ENCODE measurements at places on chromosomes 11 and 22. TPM values are rescaled to one million over a fixed set of nuclear protein-coding genes. Genes with fewer than 3 reads are reported as not detected.

Gene DEPDC7
- 0.55 TPM for total RNA-seq

Gene GRK3
- 3.8 TPM for total RNA-seq

Gene OTOG
- not detected for total RNA-seq

GRCh38 chr22:47686594-47687345 lies 924.3 kb downstream of the TBC1D22A start:
- DNase-seq = no peak
- H3K27me3 ChIP-seq = peaks cover 50% of the 10 kb centered on the region
- no peak overlapping the region for H3K4me3 ChIP-seq
- no peaks in the 10 kb centered on the region for H3K36me3 ChIP-seq
- no peak overlapping the region for H3K27ac ChIP-seq

DNA sequence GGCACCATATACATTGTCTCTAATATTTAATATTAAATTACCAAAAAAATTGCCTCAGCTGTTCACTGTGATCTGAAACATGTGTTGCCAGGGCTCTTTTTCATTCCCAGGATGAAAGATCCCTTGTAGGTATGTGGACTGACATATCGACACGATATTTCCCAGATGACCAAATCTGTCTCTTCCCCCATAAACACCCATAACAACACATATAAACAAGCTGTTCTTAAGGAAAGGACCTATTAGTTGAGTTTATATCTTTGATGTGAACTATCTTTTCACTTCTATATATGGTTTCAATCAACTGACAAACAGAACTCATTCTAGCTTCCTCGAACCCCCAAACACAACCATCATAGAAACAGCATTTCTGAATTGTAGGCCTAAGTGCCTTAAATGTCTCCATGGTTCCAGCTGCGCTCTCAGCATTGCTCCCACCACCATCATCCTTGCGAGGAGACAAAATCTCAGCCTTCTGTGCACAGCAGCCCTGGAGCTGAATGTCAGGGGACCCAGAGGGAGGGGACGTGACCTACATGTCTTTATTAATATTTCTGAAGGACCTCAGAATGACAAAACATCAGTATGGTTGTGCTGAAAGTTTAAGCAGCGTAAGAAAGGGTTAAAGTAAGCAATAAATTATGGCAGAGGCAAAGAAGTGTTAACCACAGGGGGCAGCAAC lies 67.0 kb downstream of the ETS1 start:
- H3K4me1 ChIP-seq = peaks cover 95% of the 10 kb centered on the region
- H3K27ac ChIP-seq = peak overlapping the region; percentile 97
- no peaks in the 10 kb centered on the region for H3K27me3 ChIP-seq
- no peak for DNase-seq

DNA sequence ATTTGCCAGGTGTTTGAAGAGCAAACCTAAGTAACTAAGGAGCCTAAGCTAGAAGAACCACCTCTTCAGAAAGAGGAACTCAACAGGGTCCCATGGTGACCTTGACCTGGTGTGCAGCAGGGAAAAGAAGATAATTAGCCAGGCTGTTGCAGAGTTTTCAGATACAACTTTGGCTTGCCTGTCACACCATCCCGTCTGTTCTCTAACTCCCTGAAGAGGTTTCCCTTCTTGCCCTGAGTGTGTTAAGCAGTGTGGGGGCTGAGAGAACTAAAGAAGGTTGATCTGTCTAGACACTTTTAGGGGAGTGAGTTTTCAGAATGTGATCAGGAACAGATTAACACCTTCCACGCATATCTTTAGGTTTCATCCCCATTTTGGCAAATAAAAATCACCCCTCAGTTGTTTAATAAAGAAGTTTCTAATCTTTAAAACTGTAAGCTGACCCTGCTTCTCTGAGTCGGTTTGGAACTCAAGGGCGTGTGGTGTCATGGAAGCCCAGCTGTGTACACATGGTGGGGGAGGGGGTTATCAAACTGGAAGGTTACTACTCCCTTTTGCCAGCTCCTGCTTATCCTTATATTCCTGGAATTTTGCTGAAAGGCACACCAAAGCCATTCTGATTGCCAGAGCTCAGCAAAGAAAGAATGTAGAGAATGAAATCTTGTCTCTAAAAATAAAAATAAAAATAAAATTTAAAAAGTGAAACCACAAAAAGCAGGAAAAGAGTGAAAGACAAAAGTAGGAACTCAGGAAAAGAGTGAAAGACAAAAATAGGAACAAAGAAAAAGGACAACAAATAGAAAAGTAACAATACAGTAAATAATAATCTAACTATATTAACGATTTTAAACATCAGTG lies 70.2 kb downstream of the DBX1 start:
- peaks cover 57% of the 10 kb centered on the region for H3K36me3 ChIP-seq
- H3K27ac ChIP-seq = peak overlapping the region; percentile 69
- H3K27me3 ChIP-seq = no peaks in the 10 kb centered on the region
- peaks cover 27% of the 10 kb centered on the region for H3K4me1 ChIP-seq

DNA sequence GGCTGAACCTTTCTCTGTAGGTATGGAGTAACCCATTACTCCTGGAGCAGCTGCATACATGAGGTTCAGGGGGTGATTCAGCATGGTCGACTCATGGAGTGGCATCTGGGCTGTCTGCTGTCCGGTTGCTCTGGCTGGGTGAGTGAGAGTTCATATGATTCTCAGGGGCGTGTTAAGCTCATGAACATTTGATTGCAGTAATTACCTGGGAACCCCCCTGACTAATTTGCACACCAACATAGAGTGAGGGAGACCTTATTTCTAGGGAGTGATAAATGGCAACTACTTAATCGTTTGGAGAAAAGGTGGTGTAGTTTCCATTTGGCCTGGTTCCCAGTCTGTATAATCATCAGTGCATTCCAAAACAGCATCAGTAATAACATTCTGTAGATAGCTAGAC lies 661.9 kb downstream of the ETS1 start:
- H3K27me3 ChIP-seq = no peaks in the 10 kb centered on the region
- H3K36me3 ChIP-seq = no peaks in the 10 kb centered on the region
- H3K27ac ChIP-seq = no peak overlapping the region
- H3K4me1 ChIP-seq = no peaks in the 10 kb centered on the region
- no peak overlapping the region for H3K4me3 ChIP-seq

DNA sequence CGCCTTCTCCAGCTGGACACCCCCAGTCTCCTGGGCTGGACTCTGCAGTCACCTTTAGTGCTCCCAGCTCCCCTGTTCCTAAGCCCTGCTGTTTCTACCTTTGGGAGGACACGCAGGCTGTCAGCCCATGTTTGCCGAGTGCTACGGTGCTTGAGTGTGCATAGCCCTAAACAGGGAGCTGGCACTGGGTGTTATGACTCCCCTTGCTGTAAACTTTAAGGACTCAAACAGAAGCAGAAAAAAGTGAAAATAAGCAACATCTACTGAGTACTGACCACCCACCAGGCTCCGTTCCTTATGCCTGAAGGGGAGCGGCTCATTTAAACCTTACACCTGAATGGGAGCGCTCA lies 7.3 kb upstream of the APOBEC3B start:
- no peak overlapping the region for H3K27ac ChIP-seq
- DNase-seq = no peak
- no peaks in the 10 kb centered on the region for H3K27me3 ChIP-seq
- H3K4me1 ChIP-seq = no peaks in the 10 kb centered on the region
- no peaks in the 10 kb centered on the region for H3K36me3 ChIP-seq

- no peak overlapping the region for H3K27ac ChIP-seq
- H3K27me3 ChIP-seq = no peaks in the 10 kb centered on the region
- peaks cover 5% of the 10 kb centered on the region for H3K36me3 ChIP-seq
These were observed 20.3 kb downstream of the ARFGAP2 start for GRCh38 chr11:47156333-47156732.

DNA sequence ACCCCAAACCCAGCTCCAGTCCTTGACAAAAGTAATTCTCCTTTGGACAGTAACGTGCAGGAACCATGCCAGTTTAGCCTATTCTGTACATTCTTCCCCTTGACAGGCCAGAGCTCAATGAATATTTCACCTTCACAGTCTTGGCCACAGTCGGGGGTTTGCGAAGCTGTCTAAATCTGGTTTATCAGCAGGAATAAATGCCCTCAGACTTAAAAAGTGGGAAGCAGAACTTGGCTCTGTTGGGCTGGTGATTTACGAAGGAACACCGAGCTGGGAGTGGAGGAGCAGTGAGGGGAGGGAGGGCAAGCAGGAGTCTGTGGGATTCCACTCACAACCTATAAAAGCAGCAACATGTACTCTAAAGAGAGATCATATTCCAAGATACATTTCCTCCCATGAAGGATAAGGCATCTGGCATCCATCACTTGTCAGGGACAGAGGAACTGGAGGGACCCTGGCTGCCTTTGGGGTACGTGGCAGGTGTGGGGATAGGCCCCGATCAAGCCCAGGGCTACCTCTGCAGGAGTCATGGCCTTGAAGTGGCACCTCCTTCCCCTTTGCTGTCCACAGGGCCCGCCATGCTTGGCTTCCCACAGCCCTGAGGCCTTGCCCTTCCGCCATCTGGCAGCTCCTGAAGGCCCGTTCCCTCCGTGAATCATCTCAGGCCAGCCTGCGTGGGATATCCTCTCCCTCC lies 154.3 kb downstream of the ADAMTS15 start:
- H3K36me3 ChIP-seq = no peaks in the 10 kb centered on the region
- DNase-seq = no peak
- no peak overlapping the region for H3K27ac ChIP-seq
- no peak overlapping the region for H3K4me3 ChIP-seq
- no peaks in the 10 kb centered on the region for H3K27me3 ChIP-seq

Measured in left ventricle myocardium inferior (tissue), 1 donor.